Forelimb muscle (tissue), 1 donor: ENCODE measurements at places on chromosomes 1 and 21.

- DNase-seq = no peak
Measured at GRCh38 chr21:35349376-35350080, 300.4 kb upstream of the RUNX1 start.

GRCh38 chr1:109789551-109790180, 25.9 kb upstream of the EPS8L3 start:
- DNase-seq = no peak

- no peak for DNase-seq
Measured at GRCh38 chr1:86200901-86201300, 44.3 kb upstream of the COL24A1 start.

GRCh38 chr1:155127967-155128754, 485 bp downstream of the EFNA1 start:
- DNase-seq = no peak
